ENCODE measurements at places on chromosomes 5 and 9.

- no peak for DNase-seq
These were observed 223.0 kb downstream of the IRX1 start for GRCh38 chr5:3818624-3819023.

DNA sequence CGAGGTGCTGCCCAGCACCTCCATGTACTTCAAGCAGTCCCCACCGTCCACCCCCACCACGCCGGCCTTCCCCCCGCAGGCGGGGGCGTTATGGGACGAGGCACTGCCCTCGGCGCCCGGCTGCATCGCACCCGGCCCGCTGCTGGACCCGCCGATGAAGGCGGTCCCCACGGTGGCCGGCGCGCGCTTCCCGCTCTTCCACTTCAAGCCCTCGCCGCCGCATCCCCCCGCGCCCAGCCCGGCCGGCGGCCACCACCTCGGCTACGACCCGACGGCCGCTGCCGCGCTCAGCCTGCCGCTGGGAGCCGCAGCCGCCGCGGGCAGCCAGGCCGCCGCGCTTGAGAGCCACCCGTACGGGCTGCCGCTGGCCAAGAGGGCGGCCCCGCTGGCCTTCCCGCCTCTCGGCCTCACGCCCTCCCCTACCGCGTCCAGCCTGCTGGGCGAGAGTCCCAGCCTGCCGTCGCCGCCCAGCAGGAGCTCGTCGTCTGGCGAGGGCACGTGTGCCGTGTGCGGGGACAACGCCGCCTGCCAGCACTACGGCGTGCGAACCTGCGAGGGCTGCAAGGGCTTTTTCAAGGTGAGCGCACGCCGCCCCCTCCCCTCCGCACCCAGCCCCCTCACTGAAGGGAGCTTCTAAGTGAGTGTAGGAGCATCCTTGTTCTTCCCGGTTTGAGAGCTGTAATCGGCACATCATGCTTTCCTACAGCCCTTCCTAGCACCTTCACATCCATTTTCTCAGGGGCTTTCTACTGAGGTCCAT lies 6.9 kb downstream of the NR4A3 start:
- no peak for DNase-seq

DNA sequence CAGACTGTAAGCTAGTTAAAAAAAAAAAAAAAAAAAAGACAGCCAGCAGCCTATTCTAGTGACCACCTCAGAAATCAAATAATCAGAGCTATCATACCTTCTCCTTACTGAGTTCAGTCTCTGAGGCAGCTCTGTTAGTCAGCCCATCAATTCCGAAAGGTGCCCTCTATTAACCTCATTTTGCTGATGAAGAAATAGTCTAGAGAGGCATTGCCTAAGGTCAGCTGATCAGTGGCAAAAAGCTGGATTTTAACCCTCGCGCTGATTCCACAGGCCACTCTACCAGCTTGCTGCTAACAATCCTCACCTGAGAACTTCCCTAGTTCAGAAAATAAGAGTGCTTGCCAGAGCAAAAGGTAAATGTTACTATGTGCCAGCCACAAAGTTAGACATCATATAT lies 172.0 kb downstream of the DENND1A start:
- DNase-seq = no peak

- DNase-seq = no peak
These were observed 160.3 kb downstream of the CEMIP2 start for GRCh38 chr9:71608021-71608420.

DNA sequence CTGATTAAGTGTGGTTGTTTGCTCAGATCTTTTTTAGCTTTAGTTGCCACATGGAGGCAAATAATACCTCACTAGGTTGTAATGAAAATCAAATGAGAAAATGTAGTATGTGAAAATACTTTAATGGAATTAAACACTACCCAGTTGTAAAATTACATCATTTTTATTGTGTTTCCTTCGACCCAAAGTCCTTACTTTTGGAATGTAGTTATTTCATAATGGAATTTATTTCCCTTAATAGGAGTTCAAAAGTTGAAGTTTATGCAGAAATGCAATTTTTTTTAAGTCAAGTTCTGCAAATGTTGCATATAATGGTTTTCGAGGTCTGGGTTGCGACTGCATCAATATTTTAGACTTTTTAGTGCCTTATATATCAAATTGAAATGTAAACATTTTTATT lies 31.0 kb downstream of the TNPO1 start:
- DNase-seq = no peak

DNA sequence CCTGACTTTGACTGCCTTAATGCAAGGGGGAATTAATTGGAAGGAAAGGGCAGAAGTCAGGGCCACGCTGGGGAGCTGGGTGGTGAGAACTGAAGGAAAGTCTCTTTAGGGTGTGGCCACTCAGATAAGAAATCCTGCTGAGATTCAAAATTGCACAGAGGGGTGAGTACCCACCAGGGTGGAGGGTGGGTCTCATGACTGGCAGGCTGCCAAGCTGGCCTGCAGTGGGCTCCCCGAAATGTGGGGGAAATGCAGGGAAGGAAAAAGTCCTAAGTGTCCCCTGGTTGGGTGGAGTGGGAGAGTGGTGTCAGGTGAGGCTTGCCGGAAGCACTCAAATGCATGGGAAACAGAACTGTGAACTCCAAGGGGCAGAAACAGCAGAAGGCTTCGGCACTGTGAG lies 24.1 kb downstream of the TSPAN17 start:
- no peak for DNase-seq

- no peak for DNase-seq
These were observed 33.1 kb upstream of the SMARCA2 start for GRCh38 chr9:1982074-1982473.

- no peak for DNase-seq
These were observed 36.9 kb downstream of the BTNL9 start for GRCh38 chr5:181076920-181077319.

- no peak for DNase-seq
These were observed 28.7 kb upstream of the RARS1 start for GRCh38 chr5:168457542-168457941.

GRCh38 chr5:71734141-71734540 lies 15.1 kb downstream of the CARTPT start:
- no peak for DNase-seq

DNA sequence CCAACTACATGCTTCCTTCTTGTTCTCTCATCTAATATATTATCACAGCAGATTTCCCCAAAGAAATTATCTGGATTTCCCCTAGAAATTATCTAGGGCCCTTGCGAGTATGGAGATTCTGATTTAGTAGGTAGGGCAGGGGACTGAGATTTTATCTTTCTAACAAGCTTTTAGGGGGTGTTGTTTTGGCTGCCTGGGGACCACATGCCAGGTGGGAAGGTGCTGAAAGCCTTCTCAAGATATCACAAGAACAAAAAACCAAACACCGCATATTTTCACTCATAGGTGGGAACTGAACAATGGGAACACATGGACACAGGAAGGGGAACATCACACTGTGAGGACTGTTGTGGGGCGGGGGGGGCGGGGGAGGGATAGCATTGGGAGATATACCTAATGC lies 146.5 kb upstream of the CDH10 start:
- no peak for DNase-seq

DNA sequence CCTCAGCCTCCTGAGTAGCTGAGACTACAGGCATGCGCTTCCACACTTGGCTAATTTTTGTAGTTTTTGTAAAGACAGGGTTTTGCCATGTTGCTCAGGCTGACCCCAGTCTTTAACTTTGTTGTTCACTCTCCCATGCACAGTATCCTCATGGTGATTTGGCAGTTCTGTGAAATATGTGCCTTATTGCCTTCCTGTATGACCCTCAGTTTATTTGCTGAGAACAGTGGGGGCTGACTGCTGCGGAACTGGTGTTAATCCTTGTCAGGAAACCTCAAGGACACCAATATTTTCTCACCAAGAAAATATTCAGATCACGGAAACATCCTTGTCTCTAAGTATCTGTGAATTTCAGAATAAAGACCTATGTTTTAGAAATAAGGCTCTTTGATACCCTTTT lies 287.8 kb downstream of the ARRDC3 start:
- DNase-seq = no peak
